ENCODE measurements at places on chromosomes 7 and 10.

DNA sequence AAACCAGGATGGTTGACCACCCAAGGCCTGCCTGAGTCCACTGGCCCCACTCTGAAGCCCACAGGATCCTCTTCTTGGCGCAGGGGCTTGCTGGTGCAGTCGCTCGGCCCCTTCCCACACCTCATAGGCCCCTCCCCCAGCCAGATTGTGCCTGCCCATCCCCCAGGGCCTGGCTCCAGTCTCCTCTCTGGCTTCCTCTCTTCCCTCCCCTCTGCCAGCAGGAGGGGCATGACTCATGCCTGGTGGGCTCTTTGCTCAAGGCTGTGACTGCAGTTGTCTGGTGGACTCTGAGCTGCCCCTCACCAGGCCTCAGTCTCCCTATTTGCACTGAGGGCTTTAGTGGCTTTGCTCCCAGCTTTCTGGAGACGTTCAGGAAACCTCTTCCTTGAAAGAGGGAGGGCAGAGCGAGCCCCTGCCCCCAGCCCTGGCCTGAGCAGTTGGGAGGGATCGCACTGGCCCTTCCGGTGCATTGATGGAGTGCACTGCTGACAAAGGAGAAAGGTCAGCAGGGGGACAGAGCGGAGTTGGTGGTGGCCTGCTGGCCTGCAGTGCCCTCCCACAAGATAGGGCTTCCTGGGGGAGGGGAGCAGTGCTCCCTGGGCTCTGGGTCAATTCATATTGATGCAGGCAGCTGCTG is 60.7 kb downstream of the ZMIZ1 start:
- no peak for DNase-seq

DNA sequence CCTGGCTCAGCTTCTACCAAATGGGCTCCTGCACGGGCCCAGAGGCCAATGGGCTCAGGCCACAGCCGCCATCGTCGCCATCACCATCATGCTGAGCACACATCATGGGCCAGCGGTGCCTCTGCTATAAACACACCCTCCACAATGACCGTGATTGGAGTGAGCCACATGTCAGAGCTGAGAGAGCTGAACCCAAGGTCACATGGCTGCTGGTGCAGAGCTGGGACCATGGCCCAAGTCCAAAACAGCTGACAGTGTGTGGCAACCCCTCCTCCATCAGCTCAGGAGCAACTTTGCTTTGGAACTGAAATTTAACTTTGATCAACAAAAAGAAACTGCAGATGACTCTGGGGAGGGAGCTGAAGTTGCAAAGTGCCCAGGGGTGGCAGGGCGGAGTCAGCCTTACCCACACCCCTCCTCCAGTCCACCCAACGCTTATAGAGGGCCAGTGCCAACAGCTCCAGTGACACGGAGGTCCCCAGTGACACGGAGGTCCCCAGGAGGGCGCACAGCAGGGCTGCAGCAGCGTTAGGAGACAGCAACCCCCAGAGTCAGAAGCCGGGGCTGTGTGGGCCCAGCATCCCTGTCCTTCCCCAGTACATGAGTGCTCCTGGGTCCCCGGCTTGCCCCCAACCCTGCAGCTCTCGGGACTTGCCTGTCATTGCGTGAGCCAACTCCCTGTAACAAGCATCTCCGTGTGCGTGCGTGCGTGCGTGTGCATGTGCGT is 249.6 kb downstream of the ELFN1 start:
- DNase-seq: no peak

DNA sequence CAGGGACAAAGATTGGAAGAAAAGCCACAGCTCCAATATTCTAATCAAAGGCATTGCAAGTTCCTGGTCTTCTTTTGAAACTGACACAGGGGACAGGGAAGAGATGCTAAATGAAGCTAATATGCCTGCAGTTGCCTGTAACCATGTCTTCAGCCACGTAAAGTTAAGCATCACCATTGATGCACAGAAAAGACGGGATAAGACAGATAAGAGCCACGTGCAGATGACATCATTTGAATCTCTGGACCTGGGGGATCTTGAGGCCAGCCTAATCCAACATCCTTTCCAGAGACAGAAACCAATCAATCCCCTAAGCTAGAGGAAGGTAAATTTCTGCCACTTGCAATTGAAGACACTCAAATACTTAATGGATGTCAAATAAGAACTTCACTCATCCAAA is 93.4 kb downstream of the PIP4K2A start:
- no peak for DNase-seq

DNA sequence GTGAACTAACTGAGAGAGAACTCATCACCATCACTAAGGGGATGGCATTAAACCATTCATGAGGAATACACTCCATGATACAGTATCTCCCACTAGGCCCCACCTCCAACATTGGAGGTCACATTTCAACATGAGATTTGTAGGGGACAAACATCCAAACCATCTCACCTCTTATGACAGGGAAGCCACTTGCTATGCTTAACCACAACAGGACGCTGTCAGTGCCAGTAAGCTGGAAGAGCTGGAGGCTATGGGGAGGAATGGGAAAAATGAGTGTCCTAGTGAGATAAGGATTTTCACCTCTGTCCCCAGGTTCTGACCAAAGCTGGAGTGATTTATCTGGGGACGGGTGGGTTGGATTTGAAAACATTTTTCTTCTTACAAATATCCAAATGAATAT is 17.6 kb downstream of the PLCE1 start:
- no peak for DNase-seq

DNA sequence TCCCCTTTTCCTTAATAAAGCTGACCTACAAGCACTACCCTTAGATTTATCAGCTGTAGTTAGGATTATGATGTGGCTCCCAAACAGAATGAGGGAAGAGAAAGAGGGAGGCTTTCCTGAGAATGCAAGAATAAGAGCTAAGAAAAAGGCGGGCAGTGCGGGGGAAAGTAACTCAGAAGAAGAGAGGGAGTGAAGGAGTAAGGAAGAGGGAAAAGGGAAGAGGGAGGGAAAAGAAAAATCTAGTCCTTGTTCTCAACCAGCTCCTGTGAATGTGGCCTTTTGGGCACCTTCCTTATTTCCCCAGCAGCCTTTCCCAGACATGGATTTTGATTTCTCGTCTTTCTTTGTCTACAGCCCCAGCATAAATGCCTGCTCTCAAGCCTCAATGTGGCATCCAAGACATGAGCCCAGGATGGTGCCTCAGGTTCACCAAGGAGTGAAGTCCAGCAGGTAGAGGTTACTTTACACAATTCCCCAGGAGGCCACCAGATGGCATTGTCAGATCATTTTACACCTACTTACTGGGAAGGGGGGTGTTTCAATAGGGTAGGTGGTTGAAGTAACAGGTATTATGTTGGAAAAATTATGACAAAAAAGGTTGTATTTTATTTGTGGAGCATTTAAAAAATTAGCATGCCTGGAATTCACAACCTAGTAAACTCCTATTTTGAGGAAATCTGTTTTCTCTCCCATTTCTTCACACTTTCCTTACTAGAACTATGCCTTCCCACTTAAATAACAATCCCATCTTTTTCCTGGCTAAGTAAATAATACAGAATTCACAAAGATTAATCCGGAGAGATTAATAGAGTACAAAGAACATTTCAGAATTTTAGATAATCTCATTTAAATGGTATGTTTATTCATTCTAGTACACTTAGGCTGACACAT is 106.5 kb downstream of the HTR7 start:
- peak; percentile 45 for DNase-seq

- DNase-seq: no peak
Measured at GRCh38 chr7:143129477-143129876, 2.4 kb upstream of the PIP start.

DNA sequence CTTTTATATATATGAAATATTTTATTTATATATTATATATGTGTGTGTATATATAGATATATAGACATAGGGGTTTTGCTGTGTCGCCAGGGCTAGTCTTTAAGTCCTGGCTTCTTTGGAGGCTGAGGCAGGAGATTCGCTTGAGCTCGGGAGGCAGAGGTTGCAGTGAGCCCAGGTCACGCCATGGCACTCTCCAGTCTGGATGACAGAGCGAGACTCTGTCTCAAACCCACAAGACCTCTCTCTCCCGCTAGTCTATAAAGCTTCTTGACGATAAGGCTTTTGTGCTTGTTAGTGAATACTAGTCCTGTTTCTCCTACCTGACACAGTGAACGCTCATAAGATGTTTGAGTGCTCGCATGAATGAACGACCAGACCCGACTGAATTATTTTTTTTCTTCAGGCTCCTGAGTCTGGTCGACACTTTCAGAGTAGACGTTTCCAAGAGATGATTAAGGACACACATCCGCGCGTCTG is 577 bp upstream of the DDX21 start:
- DNase-seq: no peak

DNA sequence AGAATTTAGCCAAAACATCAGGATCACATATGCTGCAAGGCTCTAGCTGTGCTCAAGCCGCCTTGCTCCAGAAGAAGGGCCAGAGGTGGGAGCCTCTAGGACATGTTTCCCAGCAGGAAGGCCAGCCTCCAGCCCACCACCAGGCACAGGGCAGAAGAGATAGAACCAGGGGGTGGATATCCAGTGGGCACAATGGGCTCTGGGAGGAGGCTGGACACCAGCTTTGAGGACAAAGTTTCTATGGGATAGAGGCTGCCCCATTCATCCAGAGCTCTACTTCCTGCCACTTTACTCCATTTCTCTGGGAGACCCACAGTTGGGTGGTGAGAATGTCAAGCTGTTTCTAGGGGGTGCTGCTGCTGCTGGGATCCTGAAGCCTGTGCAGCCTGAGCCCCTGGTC is 77.1 kb downstream of the ARHGAP22 start:
- DNase-seq: no peak

GRCh38 chr10:91864099-91864498 is 45.2 kb downstream of the FGFBP3 start:
- DNase-seq: no peak

DNA sequence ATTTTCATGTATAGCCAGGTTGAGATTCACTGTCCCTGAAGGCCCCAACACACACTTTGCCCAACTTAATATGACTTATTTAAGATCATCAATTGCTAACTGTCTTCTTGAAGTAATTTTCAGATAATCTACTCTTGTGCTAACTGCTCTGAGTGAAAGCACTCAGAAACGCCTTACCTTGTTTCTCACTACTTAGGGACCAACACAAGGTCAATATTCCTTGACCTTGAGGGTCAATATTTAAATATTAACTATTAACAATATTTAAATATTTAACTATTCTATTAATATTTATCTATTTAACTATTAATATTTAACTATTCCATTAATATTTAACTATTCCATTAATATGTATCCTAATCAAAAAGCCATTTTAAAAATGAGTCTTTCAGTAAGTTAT is 26.0 kb upstream of the HNRNPH3 start:
- no peak for DNase-seq

GRCh38 chr10:14569274-14570060 is 205.2 kb downstream of the FAM107B start:
- DNase-seq: peak; percentile 68

- no peak for DNase-seq
Measured at GRCh38 chr7:33932221-33932620, 26.9 kb downstream of the BMPER start.

GRCh38 chr10:21720090-21720489 is 186.1 kb downstream of the MLLT10 start:
- DNase-seq: no peak

DNA sequence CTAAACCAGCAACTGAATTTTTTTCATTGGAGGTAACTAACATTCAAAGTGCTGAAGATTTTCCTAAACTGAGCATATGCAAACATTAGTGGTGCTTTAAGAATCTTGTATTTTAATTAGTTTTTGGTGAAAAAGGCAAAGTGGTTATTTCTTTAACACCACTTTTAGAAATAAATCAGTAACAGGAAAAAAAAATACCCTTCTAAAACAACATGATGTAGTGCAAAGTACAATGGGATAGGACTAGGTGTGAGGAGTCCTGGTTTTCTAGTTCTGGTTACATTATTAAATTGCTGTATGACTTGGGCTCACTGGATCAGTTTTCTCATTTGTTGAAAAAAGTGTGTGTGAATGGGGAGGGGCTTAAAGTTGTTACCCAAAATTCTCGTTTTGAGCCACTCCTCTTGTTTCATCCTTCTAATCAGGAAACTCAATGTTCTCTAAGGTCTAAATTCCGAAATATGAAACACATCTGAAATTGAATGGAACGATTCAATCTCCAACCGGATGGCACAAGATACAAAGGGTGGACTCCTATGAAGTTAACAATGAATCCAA is 1.8 kb downstream of the WASL start:
- DNase-seq: no peak

DNA sequence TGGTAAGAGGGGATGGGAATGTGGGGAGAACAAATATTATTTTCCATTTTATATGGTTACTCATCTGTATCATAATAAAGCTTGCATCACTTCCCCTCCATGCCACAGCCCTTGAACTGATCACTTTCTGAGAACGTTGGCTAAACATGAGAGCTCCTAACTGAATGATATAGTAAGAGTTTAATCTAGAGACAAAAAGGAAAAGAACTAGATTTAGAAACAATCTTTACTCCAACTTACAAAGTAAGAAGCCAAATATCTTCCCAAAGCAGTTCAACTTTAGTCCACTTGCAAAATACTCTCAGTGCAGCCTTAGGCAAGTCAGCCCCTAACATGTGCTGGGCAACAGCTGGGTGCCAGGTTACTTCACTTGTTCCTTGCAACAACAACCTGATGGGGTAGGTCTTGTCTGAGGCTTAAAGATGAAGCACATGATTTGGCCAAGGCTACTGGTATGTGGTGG is 20.3 kb downstream of the SMURF1 start:
- DNase-seq: no peak

GRCh38 chr7:142767451-142767850 is 3.3 kb upstream of the PRSS2 start:
- no peak for DNase-seq

GRCh38 chr7:138606236-138606635 is 94.9 kb downstream of the SVOPL start:
- DNase-seq: no peak
